ENCODE measurements at places on chromosomes 13 and 19.

GRCh38 chr13:111845621-111846351, 221.2 kb upstream of the SOX1 start:
- DNase-seq = no peak

DNA sequence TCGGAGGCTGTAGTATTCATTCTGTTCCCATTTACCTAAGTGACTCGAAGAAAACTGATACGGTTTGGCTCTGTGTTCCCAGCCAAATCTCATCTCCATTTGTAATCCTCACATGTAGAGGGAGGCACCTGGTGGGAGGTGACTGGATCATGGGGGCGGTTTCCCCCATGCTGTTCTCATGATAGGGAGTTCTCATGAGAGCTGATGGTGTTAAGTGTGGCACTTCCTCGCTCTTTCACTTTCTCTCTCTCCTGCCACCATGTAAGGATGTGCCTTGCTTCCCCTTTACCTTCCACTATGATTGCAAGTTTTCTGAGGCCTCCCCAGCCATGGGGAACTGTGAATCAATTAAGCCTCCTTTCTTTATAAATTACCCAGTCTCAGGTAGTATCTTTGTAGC, 23.5 kb downstream of the SLAIN1 start:
- no peak for DNase-seq

DNA sequence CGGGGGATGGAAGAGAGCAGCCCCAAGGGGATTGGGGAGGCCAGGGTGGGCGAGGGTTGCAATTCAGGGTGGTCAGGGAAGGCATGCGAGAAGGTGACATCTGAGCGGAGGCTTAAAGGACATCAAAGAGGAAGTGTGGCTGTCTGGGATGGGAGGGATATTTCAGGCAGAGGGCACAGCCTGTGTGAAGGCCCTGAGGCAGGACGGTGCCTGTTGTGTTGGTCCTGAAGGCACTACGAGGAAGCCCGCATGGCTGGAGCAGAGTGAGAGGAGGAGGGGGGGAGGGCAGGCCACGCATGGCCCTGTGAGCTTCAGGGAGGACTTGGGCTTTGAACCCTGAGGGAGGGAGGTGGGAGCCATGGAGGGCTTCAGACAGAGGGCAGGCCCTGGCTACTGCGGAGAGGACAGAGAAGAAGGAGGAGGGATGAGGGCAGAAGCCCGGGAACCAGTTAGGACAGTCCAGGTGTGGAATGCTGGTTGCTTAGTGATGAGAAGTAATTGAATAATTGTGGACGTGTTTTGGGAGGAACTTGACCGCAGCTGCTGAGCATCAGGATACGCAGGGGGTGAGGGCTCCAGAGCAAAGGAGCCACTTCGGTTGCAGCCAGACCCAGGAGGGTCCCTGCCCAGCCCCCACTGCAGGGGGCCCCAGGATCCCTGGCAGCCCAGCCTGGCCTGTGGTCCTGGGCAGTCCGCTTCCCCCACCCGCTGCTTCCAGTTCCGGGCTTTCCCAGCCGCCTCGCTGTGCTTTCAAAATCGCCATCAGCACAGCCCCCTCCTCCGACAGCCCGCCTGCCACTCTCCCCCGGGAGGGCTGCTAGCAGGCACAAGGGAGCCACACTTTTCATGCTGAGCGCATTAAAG, 6.2 kb downstream of the TLE6 start:
- peak; percentile 70 for DNase-seq

- DNase-seq = no peak
These were observed 22.6 kb downstream of the SAE1 start for GRCh38 chr19:47153266-47153665.

DNA sequence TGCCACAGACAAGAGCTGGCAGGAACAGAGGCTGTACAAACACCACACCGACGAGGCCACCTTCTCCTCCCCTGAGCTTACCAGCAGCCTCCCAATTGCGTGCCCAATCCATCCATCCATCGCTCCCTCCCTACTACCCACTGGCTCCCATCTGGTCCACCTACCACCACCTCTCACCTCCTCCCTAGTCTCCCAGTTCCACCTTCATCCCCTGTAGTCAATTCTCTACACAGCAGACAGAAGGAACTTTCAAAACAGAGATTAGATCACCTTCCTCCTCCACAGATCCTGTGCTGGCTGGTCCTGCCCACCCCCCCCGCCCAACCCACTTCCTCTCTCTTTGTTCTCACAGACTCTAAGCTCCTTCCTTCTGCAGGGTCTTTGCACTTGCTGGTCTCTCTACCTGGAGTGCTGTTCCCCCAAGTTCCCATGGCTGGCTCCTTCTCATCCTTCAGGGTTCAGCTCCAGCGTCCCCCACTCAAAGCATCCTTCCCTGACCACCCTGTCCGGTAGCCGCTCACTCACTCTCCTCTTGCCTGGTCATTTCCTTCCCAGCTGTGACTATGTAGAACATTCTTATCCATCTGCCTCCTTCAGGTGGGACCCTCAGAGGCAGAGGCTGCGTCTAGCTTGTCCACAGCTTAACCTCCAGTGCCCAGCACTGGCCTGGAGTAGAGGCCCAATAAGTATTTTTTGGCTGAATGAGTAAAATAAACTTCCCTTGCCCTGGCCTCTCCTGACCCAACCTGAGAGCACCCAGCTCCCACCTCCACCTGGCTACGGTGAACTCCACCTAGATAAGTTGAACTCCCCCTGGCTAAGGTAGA, 23.0 kb downstream of the PIN1 start:
- no peak for DNase-seq

DNA sequence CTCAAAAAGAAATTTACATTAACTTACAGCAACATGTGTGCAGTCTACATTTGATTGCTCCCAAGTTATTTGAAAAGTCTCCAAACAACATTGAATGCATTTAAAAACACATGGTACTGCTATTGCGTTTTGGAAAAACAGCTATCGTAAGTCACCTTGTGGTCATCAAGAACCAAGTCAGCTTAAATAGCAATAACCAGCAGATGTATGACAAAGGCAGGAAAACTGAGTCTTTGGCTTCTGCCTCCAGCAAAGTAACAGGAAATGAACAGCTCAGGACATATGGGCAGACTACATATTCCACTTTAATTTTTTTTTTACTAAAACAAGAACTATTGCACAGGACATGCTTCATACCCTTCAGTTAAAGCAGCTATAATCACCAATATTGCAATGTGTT, 580.6 kb upstream of the SPRY2 start:
- DNase-seq = no peak

GRCh38 chr19:32936065-32936464, 35.7 kb downstream of the CEP89 start:
- DNase-seq = no peak

- DNase-seq = no peak
These were observed 37.6 kb upstream of the RNF113B start for GRCh38 chr13:98214707-98215106.

GRCh38 chr13:50919277-50919676, 9.7 kb downstream of the RNASEH2B start:
- no peak for DNase-seq

GRCh38 chr13:113291129-113291528, 5.9 kb upstream of the LAMP1 start:
- no peak for DNase-seq

GRCh38 chr13:75123428-75123827, 358.5 kb downstream of the TBC1D4 start:
- no peak for DNase-seq

GRCh38 chr13:70623239-70623638, 515.0 kb upstream of the KLHL1 start:
- no peak for DNase-seq

- no peak for DNase-seq
These were observed 102.6 kb upstream of the MYCBP2 start for GRCh38 chr13:77429320-77430142.

GRCh38 chr13:43911871-43912270, 32.2 kb downstream of the LACC1 start:
- no peak for DNase-seq

DNA sequence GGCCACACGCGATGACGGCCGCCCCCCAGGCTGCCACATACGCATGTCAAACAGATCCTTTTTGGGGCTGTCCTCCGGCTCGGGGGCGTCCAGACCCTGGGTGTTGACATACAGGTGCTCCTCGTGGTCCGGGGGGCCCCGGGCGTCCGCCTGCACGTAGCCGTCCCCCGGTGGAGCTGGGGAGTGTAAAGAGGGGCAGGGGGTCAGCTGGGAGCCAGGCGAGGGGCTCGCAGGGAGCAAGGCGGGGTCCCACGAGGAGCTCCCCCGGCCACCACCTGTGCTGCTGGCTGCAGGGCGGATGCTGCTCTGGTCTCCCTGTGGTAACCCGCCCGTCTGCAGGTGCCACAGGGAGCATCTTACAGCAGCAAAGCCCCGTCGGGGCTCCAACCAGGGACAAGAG, 16.1 kb upstream of the C2CD4C start:
- no peak for DNase-seq

DNA sequence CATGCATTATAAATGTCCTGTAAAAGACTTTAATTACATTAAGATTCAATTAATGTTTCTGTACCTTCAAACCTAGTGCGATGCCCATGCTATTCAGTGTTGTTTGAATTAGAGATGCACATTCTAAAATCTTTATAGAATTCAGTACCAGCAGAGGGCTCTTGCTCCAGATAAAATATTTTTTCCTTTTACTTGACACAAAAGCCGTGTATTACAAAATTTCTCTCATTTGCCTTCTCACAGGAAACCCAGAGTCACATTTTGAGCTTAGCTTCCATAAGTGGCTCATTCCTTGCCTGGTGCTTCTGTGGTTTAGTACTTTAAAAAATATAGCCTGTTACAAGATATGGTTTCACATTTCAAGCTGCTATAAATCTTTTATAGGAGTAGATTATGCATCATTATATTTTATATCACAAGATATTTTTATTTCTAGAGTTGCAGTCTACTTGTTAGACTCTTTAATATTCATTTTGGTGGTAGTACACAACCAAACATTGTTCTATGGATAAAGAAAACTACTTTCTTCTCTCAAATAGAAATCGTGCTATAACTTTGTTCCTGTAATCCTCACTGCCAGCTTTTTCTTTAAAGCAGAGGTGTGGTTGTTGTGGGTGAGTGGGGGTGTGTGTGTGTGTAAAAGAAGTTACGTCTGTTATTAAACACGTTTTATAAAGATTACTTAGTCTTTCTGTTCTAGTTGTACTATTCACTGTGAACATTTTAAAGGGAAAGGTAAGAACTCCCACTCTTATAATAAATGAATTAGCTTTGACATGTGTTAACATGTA, 101.4 kb downstream of the RNF17 start:
- DNase-seq = no peak

DNA sequence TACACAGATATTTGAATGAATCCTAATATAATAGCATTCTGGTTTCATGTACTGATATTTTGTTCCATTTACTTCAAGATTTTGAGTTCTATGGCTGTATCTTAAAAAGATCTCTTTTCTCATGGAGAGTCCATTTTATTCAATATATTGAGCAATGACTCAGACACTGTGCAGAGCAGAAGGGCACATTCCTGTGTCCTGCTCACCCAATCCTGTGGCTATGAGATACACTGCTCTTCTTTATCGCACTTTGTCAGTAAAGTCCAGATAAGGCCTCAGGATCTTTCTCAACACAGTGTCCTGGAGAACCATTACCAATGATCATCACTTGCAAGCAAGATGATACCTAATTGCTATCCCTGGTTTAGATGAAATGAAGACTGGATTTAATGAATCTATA, 155.0 kb downstream of the CYSLTR2 start:
- no peak for DNase-seq

- DNase-seq = no peak
These were observed 44.7 kb downstream of the TDRD3 start for GRCh38 chr13:60441761-60442160.

DNA sequence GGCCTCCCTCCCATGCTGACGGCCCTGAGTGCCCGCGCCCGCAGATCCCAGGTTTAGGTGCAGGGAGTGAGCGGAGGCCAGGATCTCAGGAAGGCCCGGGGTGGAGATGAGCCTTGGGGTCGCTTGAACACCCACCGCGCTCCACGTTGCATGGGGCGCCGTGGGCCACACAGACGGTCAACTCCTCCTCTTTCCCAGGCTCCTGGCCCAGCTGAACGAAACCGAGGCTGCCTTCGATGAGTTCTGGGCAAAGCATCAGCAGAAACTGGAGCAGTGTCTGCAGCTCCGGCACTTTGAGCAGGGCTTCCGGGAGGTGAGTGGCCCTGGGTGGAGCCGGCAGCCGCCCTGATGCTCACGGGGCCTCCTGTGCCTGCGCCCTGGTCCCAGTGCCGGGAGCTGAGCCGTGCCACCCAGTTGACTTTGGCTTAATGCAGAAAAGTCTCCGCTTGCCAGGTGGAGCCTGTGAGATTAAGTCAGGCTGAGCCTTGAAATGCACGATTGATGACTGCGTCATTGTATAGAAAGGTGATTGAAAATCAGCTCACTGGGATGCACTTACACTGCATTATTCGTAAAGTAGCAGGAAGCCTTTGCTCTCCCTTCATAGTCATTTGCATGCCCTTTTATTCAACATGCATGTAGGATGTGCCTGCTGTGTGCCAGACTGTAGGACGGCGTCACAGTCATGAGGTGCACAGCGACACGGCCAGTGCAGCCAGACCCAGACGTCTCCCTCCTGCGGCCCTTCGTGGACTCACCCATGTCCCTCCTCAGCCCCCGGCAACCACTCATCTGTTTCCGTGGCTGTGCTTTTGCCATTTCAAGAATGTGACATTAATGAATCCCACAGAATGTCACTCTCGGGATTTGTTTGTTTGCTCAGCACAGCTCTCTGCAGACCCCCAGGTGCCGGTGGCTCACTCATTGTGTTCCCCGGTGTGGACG, 35.5 kb upstream of the F7 start:
- no peak for DNase-seq

- no peak for DNase-seq
These were observed 1827.0 kb upstream of the MIR17HG start for GRCh38 chr13:89520468-89520867.

DNA sequence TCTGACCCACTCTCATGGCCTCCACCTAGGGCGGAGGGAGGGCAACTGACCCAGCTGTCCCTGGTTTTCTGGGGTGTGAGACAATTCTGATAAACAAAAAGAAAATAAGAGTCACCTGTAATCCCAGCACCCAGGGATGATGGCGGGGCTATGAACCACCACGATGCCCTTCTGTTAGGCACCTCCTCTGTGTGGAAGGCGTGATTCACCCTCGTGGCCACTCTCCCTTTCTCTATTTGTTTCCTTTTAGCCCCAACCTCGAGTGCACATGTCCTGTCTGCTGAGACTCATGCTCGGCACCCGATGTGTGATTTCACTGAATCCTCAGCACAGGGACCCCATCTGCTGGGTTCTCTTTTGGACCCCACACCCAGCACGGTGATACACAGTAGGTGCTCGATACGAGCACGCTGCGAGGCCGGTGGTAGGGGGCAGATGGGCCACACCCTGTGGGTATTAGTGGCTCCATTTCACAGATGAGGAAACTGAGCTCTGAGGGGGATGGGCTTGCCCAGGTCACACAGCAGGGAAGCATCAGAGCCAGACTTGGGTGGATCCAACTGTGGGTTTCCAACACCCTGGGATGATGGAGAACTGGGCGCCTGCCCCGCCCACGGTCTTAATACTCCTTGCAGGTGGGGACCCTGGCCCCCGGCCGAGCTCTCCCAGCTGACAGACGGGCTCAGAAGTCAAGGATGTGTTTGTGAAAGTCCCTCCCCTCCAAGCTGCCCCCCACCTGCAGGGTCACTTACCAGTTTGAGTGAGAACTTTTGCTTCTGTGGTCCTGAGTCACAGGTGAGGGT, 24.9 kb downstream of the VRK3 start:
- no peak for DNase-seq

GRCh38 chr13:71877256-71877653, 10.3 kb upstream of the DACH1 start:
- DNase-seq = no peak
